Large intestine (tissue), 12 donors: ENCODE measurements at places on chromosomes 3 and 15.

DNA sequence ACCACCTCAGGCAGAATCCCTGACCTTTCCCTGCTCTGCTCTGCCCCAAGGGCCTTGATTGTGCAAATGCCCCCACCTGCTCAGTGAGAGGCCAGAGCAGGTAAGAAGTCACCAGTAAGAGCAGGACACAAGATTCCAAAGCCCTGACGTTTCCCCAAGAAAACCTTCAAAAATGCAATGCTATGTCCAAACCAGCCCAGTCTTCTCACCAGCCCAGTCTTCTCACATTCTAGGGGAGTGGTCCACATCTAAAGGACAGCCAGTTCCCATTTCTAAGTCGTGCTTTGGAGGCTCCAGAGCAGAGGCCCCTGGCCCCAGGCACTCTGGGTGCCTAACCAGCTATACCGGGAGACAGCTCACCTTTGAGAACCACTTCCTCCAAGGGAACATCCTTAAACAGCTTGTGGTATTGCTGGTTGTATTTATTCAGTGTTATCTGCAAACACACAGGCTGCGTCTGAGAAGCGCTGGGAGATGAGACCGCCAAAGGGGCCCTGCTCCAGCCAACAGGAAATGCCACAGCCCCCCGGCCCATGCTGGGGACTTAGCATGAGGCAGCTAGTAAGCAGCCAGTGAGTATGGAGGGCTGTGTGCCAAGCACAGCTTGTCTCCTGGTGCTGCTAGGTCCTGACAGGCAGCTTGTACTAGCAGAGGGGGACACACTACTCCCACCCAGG lies 29.3 kb downstream of the GRAMD2A start:
- peak; percentile 59 for DNase-seq

GRCh38 chr3:55795746-55796145 lies 308.6 kb upstream of the WNT5A start:
- DNase-seq, result no peak

DNA sequence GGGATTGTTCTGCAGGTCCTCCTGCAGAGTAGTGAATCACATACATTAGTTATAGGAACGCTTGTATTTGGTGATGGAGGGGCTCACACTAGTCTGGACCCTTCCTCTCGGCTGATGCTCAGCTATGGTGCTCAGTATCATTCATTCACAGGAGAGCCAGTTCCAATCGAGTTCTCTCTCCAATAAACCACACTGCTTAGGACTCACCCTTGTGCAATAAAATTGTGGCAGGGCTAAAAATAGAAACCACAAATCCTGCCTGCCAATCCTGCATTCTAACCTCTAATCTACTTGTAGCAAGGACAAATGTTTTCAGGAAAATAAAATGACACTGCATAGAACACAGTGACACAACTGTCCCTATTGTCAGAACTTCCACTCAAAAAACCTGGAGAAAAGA lies 138.4 kb upstream of the TBL1XR1 start:
- DNase-seq, result peak; percentile 66

DNA sequence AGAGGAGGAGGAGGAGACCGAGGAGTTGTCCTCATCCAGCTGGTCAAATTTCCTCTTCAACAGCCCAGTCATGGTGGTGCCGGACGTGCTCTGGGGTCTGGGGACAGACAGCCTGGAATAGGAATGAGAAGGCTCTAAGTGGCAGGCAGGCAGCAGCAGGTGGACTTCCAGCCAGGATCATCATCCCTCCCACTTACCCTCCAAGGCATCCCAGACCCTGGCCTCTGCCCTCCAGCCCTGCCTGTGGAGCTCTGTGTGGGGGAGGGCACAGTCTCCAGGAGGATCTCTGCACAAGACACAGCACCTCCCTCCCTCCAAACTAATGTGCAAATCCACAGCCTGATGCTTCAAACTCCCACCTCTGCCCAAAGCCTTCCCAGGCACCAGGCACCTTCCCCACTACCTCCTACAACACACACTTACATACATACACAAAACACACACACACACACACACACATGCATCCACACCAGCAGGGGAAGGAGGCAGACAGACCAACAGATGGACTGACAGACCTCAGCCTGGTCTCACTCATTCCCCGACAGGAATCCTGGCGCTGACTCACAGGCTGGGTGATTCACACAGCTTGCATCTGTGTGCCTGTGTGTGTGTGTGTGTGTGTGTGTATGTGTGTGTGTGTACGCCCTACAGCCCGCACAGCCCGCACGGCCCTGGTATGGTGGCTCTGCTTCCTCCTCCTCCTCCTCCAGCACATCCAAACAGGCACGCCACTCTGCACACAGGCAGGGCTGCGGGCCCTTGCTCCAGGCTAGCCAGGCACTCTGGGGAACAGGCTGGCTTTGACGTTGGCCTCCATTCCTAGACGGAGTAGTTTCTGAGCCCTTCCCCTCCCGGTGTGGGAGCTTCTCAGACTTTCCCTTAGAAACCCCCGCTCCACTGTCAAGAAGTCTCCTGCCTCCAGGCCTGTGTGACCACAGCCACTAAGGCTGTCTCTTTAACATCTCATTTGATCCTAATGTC lies 6.5 kb downstream of the CSRNP1 start:
- peak; percentile 70 for DNase-seq

DNA sequence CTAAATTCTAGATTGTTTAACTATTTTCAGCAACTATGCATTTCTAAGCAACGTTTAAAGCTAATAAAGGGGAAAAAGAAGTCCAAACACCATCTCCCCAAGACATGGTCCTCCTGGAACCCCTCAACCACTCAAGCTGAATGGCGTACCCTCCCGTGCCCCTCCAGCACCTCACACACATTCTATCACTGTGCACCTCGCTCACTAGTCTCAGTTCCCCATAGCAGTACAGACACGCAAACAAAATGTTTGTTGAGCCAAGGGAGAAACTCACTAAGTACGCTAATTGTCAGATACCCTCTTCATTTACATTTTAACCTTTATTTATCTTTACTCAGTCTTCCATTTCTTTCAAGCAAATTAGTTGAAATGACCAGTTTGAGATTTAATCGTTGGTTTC lies 48.8 kb downstream of the ACAP2 start:
- no peak for DNase-seq

- no peak for DNase-seq
These were observed 9.7 kb upstream of the AHSG start for GRCh38 chr3:186603159-186603558.

- no peak for DNase-seq
These were observed 121.0 kb downstream of the GREM1 start for GRCh38 chr15:32838820-32839219.

DNA sequence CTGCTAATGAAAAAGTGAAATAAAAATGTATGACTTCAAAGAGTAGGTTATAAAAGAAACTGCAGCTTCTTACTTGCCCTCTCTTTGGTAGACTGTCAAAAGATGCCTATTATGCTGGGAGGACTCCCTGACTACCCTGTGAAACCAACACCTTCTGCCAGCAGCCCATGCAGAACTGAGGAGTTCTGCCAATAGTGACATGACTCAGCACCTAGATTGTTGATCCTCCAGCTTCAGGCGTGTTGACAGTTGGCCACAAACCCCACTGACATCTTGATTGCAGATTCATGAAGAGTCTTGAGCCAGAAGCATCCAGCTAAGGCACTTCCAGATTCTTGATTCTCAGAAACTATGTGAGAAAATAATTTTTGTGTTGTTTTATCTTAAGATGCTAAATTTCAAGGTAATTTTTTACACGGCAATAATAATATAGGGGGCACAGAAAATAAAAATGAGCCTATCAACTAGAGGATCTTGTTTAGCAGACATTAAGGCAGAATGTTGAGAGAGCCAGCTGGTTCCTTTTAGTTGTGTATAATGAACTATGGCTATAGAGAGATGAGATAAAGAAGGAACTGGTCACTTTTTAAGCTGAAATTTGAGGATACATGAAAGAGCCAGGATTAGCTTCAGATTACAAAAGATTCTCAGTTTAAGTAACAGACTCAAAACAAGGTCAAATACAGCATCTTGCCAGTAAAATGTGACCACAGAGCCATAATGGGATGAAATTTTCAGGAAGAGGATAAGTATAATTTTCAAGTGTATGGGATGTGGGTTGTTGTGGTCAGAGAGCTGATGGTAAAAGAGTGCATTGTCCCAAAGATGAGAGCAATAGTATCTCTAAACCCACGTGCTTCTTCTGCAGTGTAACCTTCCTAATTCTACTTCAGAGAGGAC lies 588.7 kb upstream of the CBLB start:
- DNase-seq, result no peak

DNA sequence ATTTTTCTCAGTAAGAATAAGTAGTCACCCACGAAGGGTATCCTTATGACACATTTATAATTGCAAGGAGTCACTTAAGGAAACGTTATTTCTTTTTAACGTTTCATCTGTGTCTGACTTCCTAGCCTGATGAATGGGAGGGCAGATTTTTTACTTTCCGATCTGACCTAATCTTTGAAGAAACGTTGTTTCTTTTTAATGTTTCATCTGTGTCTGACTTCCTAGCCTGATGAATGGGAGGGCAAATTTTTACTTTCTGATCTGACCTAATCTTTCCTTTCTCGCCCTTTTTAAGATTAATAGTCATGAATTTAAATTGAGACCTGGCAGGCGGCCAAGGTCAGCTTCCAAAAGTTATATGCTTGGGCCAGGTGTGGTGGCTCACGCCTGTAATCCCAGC lies 3.0 kb upstream of the KLHL6 start:
- no peak for DNase-seq

DNA sequence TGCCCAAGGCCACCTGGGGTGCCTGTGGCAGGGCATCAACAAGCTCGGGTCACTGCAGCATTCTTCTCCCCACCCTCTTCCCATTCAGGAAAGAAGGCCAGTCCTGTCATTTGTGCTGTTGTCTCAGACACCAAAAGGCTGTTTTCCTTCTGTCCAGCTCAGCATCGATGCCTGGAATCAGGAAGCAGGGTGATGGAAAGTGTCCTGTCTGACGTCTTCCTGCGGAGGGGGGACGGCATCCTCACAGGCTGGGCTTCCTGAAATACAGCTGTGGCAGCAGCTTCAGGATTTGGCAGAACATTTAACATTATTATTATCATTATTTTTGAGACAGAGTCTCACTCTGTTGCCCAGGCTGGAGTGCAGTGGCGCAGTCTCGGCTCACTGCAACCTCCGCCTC lies 33.0 kb upstream of the ANKDD1A start:
- no peak for DNase-seq

DNA sequence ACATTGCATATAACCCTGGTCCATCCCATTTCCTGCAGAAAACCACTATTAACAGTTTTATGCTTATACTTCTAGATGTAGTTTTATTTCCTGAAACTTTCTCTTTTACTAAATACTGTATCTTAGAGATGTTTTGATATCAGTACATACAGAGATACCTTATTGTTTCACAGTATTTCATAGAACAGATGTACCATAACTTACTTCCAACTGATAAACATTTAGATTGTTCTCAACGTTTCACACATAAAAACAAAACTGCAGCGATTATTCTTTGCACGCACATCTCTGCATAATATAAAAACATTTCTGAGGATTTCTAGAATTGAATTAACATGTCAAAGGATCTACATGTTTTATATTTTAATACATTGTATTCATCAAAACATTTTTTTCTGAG lies 2.6 kb downstream of the ZNF80 start:
- no peak for DNase-seq

- no peak for DNase-seq
These were observed 806.5 kb downstream of the OTOL1 start for GRCh38 chr3:162302983-162303624.

- DNase-seq, result no peak
These were observed 297.4 kb upstream of the EPHA3 start for GRCh38 chr3:88809993-88810392.

DNA sequence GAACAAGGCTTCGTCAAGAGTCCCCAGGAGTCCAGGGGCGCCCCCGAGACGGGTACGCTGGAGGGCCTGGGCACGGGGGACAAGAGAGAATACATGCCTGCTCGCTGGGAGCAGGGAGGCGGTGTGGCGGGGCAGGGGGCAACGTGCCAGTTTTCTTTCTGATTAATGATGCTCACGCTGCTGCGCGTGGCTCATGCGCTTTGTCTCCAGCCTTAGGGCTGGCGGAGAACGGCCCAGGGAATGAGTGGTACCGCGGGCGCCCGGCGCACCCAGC lies 408 bp upstream of the ARPP21 start:
- DNase-seq, result no peak

DNA sequence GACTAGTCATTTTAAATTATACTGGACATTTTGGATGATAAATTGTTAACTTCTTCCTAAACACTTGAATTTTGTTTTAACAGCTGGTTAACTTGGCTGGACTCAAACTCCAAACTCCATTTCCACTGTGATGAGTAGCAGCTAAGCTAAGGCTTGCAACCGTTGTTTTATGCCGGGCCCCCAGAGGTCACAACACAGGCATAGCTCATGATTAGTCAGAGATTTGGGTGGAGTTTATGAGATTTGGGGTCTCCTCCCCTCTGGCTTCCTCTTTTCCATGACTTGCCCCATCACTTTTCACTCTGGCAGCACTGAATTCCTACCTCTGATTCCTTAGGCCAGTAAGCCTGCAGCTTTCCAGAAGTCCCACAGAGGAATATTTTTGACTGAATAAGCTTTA lies 12.8 kb downstream of the THAP10 start:
- DNase-seq, result no peak
